IMR-90 (cell line): ENCODE measurements at places on chromosomes 12 and 14.

GRCh38 chr12:32170437-32170998, 63.9 kb downstream of the BICD1 start:
- DNase-seq = no peak

DNA sequence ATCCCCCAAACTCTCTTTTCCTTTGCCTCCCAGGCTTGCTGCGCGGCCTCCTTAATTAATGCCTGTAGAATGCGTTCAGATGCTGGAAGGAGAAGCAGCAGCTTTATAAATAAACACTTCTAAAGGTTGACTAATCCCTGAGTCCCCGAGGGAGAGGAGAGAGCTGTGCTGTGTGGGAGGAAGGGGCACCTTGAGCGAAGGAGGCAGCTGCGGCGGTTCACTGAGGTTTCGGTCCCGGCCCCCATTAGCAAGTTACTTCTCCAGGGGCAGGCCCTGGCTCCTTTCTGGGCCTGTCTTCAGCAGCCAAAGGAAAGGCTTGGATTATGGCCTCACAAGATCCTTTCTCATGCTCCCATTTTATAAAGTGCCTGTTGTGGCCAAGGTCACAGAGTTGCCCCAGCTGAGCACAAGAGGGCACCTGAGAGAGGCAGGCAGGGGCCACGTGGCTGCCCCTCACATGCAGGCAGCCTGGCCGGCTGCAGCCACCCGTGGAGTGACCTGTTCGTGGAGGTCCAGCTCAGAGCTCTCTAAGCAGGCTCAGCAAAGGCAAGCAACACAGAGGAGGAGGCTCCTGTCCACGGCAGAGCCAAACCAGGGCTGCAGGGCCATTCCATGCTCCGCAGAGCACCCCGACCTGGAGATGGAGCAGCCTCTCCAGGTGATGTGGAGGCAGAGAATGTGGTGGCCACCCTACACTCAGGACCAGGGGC, 15.0 kb upstream of the CACNA2D4 start:
- DNase-seq = peak; percentile 81

- no peak for DNase-seq
Observed at GRCh38 chr14:74346341-74346740, 1.9 kb upstream of the VRTN start.

- DNase-seq = no peak
Observed at GRCh38 chr14:78130356-78130755, 39.8 kb upstream of the NRXN3 start.

GRCh38 chr14:51682411-51682810, 30.7 kb downstream of the FRMD6 start:
- DNase-seq = peak; percentile 57

DNA sequence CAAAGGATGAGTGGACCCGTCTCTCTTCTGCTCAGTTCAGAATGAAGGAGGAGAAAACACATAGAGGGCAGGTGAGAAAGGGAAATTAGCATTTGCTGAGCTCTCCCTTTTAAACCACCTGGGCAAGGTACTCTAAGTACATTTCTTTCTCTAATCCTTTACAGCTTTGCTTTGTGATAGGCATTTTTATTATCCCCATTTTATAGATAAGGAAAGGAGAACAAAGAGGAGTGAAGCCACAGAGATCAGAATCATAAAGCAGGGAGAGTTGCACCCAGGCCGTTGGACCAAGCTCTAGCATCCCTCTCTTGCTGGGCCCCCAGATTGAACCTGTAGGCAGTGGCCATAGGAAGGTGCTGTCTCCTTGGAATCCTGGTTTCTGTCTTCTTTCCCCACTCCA, 47.0 kb downstream of the VCPKMT start:
- no peak for DNase-seq

DNA sequence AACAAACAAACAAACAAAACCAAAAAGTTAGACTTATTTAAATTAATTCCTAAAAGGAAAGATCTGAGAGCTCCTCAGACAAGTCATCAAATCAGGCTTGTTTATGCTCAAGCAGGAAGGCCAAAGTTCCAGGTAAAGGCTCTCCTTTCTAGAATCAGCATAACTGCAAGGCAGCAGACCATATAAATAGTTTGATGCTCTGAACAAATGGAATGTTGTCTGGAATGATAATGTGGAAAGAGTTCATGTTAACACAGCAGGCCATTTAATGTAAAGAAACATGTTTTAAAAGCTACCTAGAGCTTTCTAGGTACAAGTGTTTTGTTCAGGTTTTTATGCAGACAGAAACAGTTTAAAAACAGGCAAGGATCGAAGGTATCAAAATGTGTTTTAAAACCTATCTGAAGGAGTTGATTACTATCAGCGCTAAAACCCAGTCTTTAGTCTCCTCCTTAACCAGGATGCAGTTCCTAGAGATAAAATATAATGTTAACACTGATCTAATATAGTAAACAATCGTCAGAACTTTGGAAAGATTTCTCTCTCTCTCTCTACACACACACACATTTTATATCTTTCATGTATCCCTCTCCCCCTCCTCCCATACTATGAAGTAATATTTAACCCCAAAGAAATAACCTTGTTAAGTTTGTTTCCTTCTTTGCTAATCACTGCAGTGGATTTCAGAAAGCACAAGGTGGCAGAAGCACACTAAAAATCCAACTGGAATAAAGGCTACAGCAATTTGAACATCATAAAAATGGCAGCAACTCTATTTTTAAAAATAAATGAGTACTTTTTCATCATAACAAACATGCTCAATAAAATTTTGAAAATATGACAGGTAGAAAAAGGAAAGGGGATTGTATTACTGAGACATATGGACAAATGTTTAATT, 135.5 kb downstream of the PAWR start:
- peak; percentile 79 for DNase-seq

DNA sequence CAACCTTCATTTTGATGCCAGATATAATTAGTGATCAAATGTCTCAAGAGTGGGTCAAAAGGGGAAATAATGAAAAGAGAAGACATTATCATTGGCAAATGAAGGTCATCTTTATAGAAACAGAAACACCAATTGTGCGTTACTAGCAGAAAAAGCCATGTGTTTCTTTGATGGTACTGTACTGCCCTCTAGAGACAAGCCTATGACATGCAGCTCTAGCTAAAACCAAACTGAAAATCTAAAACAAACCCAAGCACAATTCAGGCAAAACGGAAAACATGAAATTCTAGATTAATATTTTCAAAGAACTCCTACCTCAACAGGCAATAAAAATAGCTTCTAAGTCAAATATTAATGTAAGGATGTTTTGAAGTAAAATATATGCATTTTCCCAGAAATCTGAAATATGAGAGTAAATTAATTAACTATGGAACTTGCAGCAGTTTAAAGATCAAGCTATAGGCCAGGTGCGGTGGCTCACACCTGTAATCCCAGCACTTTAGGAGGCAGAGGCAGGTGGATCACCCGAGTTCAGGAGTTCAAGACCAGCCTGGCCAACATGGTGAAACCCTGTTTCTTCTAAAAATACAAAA, 115.4 kb downstream of the KLHL28 start:
- peak; percentile 55 for DNase-seq

- DNase-seq = no peak
Observed at GRCh38 chr14:22830443-22831010, 840 bp downstream of the MRPL52 start.

DNA sequence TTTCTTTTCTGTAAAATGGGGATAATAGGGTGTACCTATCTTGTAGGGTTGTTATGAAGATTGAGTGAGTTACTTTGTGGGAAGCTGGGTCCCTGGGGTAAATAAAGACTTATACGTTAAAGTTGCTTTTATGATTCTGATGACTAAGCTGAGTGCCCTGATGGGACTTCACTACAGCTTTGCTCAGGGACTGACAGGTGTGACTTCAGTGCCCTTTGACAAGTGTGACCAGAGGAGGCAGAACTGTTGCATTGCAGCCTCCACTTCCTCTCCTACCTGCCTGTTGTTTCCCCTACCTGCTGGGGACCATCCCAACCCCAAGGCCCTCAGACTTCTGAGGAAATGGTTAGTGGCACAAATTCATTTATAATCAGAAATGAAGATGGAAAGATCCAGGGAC, 119.3 kb downstream of the TSPAN9 start:
- no peak for DNase-seq

GRCh38 chr12:47088021-47088944, 8.5 kb upstream of the AMIGO2 start:
- DNase-seq = peak; percentile 61

DNA sequence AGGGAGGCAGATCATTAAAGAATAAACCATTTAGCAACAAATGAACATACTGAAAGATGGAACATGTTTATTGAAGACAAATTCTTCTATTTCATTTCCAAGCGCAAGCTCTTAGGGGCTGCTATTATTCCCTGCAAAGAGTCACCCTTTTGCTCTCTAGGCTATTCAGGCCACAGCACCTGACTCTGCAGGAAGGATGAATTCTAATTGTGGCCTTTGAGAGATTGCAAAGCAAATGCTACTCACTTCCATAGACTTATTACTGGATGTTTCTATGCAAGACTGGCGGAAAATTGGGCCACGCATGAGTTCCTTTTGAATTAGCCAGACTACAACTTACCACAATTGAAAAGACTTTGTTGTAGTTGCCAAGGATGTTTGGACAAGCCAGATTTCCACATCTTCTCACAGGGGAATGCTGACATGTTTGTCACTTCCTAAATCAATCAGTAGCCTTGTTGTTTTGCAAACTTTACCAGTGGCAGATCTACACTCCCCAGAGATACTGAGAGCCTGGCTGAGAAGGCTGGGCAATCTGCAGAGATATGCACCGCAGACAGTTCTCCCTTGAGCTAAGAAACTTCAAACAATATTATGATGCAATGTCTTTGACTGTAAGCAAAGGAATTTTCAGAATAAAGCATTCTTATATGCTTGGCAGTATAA, 334.3 kb upstream of the SYT1 start:
- DNase-seq = peak; percentile 38

- no peak for DNase-seq
Observed at GRCh38 chr12:15206338-15206737, 14.9 kb downstream of the RERG start.
